ENCODE measurements at places on chromosomes 12 and 14.
A peak's percentile ranks its signal among the peaks of the same experiment; 100 is the strongest.

GRCh38 chr12:1830981-1831963 lies 10.9 kb downstream of the LRTM2 start:
- DNase-seq: peak; percentile 79

- no peak for DNase-seq
Observed at GRCh38 chr12:116714175-116714574, 23.7 kb downstream of the SPRING1 start.

- DNase-seq: no peak
Observed at GRCh38 chr12:111368291-111368787, 556 bp downstream of the PHETA1 start.

DNA sequence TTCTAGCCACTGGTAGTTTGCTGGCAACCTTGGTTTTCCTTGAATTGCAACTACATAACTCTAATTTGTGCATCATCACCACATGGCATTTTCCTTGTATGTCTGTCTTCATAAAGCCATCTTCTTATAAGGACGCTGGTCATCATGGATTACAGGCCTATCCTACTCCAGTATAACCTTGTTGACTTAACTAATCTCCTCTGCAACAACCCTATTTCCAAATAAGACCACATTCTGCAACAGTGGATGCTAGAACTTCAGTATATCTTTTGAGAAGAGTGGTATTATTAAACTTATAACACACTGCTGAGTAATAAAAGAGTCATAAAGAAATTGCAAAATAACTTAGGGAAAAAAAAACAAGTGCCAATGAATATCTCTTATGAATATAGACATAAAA lies 511.8 kb upstream of the FOXG1 start:
- DNase-seq: no peak

- DNase-seq: no peak
Observed at GRCh38 chr12:123757561-123757960, 4.5 kb upstream of the DNAH10 start.

- DNase-seq: no peak
Observed at GRCh38 chr14:63800083-63800482, 52.7 kb upstream of the SYNE2 start.

GRCh38 chr14:98069712-98070171 lies 1202.3 kb downstream of the BCL11B start:
- DNase-seq: no peak

DNA sequence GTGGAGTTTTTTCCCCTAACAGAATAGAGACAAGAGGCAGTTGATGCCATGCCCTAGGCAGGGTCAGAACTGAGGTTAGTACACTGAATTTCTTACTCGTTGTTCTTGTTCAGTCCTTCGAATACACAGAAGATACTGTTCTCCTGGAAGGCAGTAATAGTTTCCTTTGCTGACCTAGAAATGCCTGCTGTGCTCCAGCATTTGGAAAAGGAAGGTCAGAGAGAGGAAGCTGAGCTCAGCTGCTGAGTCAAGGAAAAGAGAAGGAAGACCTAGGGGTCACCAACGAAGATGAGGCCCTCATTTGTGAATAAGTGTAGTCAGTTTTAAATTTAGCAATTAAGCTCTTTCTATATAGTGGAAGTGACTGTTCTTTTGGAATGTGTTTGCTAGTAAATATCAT lies 100.1 kb downstream of the CRADD start:
- no peak for DNase-seq

- peak; percentile 88 for DNase-seq
Observed at GRCh38 chr12:110199339-110200123, 75.4 kb downstream of the IFT81 start.

- DNase-seq: no peak
Observed at GRCh38 chr12:33670284-33670683, 230.7 kb upstream of the SYT10 start.

Data from DMS53 (cell line).